ENCODE measurements at places on chromosomes 11 and 22. TPM values are rescaled to one million over a fixed set of nuclear protein-coding genes. Genes with fewer than 3 reads are reported as not detected.
A peak's percentile ranks its signal among the peaks of the same experiment; 100 is the strongest.

- DNase-seq = no peak
Measured at GRCh38 chr22:50439871-50440331, 34.9 kb downstream of the SBF1 start.

- DNase-seq = no peak
Measured at GRCh38 chr11:69983897-69984438, 94.1 kb upstream of the ANO1 start.

GRCh38 chr11:12042215-12042676 is 33.8 kb upstream of the DKK3 start:
- no peak for DNase-seq

- DNase-seq = no peak
Measured at GRCh38 chr11:8019314-8020243, 32.4 kb downstream of the EIF3F start.

GRCh38 chr22:48340727-48341709 is 1486.7 kb downstream of the BRD1 start:
- no peak for DNase-seq

DNA sequence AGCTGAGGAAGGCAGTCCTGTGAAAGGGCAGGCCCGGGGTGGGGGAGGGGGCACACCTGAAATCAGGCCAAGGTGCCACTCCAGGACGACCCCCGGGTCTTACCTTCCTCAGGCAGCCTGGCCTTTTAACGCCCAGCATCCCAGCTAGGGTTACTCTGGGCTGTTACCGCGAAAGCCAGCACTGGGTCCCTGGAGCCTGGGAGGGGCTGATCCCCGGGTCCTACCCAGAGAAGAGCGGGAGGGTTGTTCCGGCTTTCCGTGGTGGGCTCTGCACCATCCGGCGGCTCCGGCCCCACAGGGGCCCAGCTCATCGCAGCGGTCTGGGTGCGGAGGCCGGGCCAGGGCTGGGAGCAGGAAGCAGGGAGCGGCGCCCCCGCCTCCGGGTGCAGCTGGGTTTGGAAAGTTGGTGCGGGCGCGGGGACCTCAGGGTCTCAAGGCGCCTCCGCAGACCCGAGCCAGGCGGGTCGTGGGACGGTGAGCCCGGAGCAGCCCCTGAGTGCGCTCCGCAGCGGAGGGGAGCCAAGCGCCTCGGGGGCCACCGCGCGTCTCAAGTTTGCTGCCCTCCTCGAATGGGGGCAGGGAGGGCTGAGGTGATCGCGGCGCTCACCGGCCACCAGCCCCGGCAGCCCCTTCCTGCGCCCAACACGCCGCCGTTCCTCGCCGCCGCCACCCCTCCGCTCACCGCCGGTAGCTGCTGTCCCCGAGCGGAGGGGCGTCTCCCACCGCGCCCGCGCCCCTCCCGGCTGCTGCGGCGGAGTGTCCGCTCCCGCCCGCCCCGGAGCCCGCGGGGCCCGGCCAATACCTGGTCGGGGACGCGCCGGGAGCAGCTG is 831 bp downstream of the CHST1 start:
- no peak for DNase-seq

GRCh38 chr11:62264004-62264403 is 6.0 kb upstream of the SCGB2A2 start:
- no peak for DNase-seq

DNA sequence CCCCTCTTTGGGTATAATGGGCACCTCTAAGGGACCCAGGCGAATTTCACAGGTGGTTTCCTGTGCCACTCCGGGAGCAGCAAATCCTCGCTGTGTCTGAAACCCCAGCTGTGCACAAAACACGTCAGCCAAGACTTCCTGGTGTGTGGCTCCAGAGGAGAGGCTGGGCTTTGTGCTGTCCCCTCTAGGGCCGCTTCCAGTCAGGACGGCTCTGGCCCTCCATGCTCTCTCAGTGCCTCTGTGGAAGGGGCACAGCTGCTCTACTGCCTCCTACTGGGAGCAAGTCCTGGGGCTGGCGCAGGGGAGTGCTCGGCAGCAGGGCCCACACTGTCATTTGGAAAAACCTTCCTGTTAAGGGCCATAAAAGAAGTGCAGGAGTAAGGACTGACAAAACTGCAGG is 23.7 kb upstream of the ARFGAP3 start:
- no peak for DNase-seq

GRCh38 chr11:1943576-1943975 is 3.6 kb upstream of the MRPL23 start:
- peak; percentile 16 for DNase-seq

DNA sequence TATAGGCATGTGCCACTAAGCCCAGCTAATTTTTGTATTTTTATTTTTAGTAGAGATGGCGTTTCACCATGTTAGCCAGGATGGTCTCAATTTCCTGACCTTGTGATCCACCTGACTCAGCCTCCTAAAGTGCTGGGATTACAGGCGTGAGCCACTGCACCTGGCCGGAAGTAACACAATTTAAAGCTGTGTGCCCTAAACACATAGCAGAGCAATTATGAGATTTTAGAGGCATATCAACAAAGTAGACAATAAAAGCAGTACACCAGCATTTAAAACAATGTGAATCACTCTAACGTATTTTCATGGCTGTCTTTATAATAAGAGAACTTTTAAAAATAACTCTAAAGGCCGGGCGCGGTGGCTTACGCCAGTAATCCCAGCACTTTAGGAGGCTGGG is 42.4 kb downstream of the PRR14L start:
- no peak for DNase-seq

- DNase-seq = peak; percentile 29
Measured at GRCh38 chr22:42217019-42217751, 53.3 kb downstream of the TCF20 start.

GRCh38 chr22:49894322-49895054 is 23.8 kb downstream of the ALG12 start:
- DNase-seq = no peak

The RAB3IL1 gene
- total RNA-seq = not detected

The WNT11 gene
- total RNA-seq = not detected

The POU2AF2 gene
- total RNA-seq = not detected
